ENCODE measurements at places on chromosomes 5 and 9.

- no peak for DNase-seq
These were observed 90.1 kb downstream of the SNCAIP start for GRCh38 chr5:122401976-122402725.

- DNase-seq = no peak
These were observed 51.3 kb downstream of the SLC46A2 start for GRCh38 chr9:112839331-112839730.

DNA sequence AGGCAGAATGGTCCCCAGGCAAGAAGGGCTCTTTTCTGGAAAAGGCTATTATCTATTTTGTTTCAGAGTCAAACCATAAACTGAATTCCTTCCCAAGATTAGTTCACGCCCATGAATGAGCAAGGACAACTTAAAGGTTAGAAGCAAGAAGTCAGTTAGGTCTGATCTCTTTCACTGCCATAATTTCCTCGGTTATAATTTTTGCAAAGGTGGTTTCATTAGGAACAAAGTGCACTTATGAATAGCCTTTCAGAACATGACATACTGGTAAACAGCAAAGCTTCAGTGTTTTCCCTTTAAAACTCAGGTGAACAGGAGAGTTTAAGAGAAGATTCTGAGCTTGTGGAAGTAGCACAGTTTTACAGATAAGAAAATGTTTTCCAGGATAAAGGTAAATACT, 177.9 kb downstream of the GDNF start:
- no peak for DNase-seq

- no peak for DNase-seq
These were observed 34.9 kb downstream of the IRF1 start for GRCh38 chr5:132455614-132456115.

- no peak for DNase-seq
These were observed 32.2 kb downstream of the SPOCK1 start for GRCh38 chr5:137466889-137467288.

DNA sequence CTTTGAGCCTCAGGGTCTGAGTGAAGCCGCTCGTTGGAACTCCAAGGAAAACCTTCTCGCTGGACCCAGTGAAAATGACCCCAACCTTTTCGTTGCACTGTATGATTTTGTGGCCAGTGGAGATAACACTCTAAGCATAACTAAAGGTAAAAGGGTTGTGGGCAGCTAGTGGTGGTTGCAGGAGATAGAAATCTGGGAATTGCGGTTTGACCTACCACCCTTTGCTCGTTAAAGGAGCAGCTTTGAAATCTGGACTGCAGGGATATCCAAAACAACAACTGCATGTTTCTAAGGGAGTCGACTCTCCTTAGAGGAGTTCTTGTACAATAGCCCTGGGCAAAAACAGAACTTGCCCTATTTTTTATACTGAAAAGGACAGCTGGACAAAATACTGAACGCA, 19.0 kb downstream of the ABL1 start:
- no peak for DNase-seq

DNA sequence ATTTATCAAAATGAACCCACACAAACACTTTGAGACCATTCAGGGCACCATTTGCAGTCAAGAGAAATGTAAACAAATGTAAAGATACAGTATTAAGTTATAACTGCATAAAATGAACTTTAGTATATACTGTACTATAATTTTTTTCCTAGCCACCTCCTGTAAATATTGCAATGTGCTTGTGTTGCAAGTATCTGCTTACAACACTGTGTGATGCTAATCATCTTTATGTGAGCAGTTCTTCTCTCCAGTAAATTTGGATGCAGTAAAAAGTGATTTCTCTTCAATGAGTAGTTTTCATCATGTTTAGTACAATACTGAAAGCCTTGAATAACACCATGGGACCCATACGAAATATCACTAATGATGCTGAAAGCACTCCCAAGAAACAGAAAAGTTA, 9.4 kb downstream of the G3BP1 start:
- no peak for DNase-seq

GRCh38 chr5:141573489-141574121, 45.2 kb downstream of the DIAPH1 start:
- no peak for DNase-seq

DNA sequence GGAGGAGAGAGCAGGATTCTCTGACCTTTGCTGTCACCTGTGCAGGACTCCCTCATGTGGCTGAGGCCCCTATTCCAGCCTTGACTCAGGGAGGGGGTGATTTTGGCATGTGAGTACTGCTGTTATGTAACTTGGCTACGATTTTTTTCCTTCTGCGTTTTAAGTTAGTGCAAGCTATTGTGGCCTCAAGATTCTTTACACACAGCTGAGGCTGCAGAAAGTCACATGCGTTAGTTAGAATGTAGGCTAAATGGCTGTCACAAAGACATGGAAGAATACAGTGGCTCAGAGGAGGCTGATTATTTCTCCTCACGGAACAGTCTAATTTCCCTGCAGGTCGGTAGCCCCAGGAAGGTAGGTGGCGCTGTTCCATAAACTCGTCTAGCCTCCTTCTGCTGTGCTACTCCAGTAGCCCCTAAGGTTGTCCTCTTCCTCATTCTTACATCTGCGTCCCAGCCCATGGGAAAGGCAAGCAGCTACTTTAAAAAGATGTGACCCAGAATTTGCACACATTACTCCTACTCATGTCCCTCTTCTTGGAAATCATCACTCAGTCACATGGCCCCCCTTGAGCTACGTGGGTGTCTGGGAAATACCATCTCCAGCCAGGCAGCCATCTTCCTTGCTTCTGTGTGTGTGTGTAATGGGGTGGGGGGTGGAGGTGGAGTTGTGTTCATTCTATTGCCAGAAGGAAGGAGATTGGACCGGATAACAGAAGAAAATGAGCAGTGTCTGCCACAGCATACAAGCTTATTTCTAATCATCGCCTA, 486.6 kb downstream of the CCDC171 start:
- no peak for DNase-seq

GRCh38 chr9:70490478-70490877, 76.0 kb upstream of the KLF9 start:
- no peak for DNase-seq

DNA sequence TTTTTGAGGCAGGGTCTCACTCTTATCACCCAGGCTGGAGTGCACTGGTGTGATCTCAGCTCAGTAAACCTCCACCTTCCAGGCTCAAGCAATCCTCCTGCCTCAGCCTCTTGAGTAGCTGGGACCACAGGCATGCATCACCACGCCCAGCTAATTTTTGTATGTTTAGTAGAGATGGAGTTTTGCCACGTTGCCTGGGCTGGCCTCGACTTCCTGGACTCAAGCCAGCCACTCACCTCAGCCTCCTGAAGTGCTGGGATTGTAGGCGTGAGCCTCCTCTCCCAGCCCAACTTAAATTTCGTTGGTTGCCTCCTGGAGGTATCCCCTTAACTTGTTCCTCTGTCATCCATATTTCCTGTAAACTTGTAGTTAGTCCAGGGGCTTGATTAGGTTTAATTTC, 47.2 kb downstream of the RAB24 start:
- DNase-seq = no peak

GRCh38 chr9:69136185-69136584, 37.9 kb upstream of the TJP2 start:
- DNase-seq = no peak

- no peak for DNase-seq
These were observed 507.3 kb upstream of the TNC start for GRCh38 chr9:115625251-115625650.

GRCh38 chr5:44983006-44983405, 174.3 kb downstream of the MRPS30 start:
- no peak for DNase-seq

GRCh38 chr5:9314558-9314957, 231.3 kb downstream of the SEMA5A start:
- DNase-seq = no peak

- no peak for DNase-seq
These were observed 142.8 kb upstream of the ALDH1B1 start for GRCh38 chr9:38249587-38250210.

DNA sequence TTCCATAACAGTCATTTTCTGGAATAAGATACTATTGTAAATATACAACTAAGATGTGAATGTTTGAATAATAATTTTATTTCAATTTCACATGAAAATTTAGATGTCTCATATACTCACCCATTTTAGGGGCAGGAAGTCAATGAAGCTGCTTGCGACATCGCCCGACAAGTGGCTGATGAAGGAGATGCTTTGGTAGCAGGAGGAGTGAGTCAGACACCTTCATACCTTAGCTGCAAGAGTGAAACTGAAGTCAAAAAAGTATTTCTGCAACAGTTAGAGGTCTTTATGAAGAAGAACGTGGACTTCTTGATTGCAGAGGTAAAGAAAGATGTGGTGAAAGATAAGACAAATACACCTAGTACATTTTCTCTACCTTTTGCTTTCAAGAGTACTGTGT, 8.6 kb downstream of the BHMT start:
- DNase-seq = no peak

- DNase-seq = no peak
These were observed 72.3 kb upstream of the NIPAL4 start for GRCh38 chr5:157387683-157388093.

DNA sequence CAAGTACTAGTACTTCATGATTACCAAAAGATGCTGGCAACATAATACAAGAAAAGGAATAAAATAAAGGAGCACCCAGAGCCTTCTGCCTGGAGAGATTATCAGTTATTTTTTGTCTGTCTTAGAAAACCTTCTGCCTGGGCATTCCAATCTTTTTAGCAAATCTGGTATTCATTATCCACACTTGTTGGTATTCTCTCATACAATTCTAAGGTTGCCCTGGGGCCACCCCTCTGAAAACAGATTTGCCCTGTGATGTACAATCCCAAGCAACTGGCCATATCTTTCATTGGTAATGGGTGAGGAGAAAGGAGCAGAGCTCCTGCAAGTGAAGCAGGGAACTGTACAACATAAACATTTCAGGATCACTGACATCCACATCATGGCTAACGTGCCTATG, 47.8 kb downstream of the WDR41 start:
- no peak for DNase-seq

GRCh38 chr9:38359689-38360385, 32.7 kb upstream of the ALDH1B1 start:
- DNase-seq = no peak

- DNase-seq = no peak
These were observed 164.2 kb downstream of the ZDHHC21 start for GRCh38 chr9:14529054-14529453.

Measured in cortex of kidney (tissue), 1 donor.